PC-3 (cell line): ENCODE measurements at places on chromosomes 7 and 10.

DNA sequence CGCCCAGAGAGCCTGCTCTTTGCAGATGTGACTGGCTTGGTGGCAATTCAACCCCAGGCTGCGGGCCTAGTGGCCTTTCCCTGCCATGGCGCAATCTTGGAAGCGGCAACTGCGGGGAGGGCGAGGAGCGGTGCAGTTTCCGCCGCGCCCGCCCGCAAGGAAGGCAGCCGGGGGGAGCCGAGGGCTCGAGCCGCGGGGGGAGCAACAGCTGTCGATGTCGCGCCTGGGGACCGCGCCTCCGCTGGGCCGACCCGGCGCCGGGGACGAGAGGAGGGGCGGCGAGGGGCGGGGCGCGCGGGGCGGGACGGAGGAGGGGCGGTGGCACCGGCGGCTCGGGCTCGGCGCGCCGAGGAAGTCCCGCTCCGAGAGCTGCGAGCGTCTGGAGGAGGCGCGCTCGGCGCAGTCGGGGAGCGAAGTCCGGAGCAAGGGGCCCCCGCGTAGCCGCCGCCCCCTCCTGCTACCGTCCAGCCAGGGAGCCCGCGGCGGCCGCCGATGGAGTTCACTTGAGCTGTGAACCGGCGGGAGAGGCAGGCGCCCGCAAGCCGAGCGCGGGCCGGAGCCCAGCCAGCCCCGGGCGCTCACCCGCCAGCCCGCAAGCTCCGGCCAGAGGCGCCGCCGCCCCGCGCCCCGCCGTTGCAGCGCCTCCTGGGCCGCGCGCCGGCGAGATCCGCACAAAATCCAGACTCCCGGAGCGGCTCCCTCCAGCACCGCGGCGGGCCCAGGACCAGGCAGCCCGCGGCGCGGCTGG, 438.1 kb upstream of the GALNT17 start:
- H3K36me3 ChIP-seq = no peaks in the 10 kb centered on the region
- H3K4me3 ChIP-seq = no peak overlapping the region
- peaks cover 44% of the 10 kb centered on the region for H3K27me3 ChIP-seq
- DNase-seq = no peak
- no peaks in the 10 kb centered on the region for H3K4me1 ChIP-seq

DNA sequence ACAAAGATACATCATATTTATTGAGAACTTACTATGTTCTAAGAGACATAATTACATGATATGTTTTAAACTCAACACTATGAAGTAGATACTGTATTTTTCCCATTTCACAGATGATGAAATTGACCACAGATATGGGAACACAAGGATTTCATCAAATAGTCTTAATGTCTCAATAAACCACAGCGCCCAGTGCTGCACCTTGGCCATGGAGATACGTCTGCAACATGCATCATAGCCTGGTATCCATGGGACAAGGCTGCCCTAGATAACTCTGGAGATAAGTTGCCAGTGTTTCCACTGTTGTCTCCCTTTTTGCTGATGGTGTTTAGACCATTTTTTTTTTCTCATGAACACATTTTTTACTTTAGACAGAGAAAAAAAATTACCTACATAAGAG, 97.5 kb downstream of the GNAT3 start:
- no peak overlapping the region for H3K4me3 ChIP-seq
- no peak overlapping the region for H3K27ac ChIP-seq
- no peaks in the 10 kb centered on the region for H3K36me3 ChIP-seq

GRCh38 chr10:1744524-1744923, 7.2 kb upstream of the ADARB2 start:
- peaks cover 9% of the 10 kb centered on the region; the same call in 1 of the 2 replicates for H3K27me3 ChIP-seq
- DNase-seq = no peak
- H3K36me3 ChIP-seq = no peaks in the 10 kb centered on the region
- H3K4me3 ChIP-seq = no peak overlapping the region
- H3K27ac ChIP-seq = no peak overlapping the region

DNA sequence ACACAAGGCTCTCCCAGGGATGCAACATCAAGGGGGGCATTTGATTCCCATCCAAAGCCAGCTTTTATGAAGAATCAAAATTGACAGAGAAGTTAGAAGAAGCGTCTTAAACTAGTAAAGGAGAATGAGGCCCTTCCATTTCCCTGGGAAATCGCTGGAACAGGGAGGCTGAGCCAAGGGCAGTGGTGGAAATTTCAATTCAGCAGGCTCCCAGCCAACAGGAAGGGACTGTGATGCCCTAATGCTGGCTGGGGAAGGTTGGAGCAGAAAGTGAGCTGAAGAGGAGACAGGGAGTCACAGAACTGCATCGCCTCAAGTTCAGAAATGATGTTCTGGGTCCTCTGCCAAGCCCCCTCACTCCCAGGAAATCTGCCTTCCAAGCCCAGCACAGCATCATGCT, 517.3 kb downstream of the GRID1 start:
- DNase-seq = no peak
- no peak overlapping the region for H3K27ac ChIP-seq
- no peaks in the 10 kb centered on the region for H3K36me3 ChIP-seq
- H3K4me1 ChIP-seq = no peaks in the 10 kb centered on the region
- H3K27me3 ChIP-seq = no peaks in the 10 kb centered on the region
- H3K4me3 ChIP-seq = no peak overlapping the region

- peak within 1 kb of the TSS; percentile 53 for H3K4me3 ChIP-seq
- no peaks in the 10 kb centered on the region for H3K36me3 ChIP-seq
- peak; percentile 47 for DNase-seq
- no peak within 1 kb of the TSS for H3K27ac ChIP-seq
- H3K4me1 ChIP-seq = peaks cover 14% of the 10 kb centered on the region
These were observed at the start of gene FGL2 for GRCh38 chr7:77199013-77199966. Gene FGL2, minus strand, starts transcription at chr7:77199819. Its CDS starts 26 bp downstream, at chr7:77199793.
